ENCODE measurements at places on chromosomes 11 and 22.

DNA sequence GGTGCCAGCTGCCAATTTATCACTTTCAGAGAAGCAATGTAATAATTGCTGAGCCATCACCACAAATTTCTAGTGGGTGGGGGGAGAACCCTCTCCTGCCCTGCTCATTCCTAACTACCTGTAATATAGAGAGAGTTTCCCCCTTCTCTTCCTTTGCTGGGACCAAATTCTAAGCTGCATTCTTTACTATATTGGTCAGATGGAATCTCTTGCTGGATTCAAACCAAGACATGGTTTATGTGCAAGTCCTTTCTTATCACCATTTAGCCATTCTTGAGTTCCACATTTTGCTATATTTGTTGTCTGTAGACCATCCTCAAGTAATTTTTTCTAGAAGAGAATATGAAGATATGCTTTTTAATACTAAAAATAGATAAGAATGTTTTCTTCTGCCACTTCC lies 452.1 kb downstream of the MN1 start:
- no peak for DNase-seq
- no peaks in the 10 kb centered on the region for H3K27me3 ChIP-seq
- H3K27ac ChIP-seq: no peak overlapping the region
- H3K4me3 ChIP-seq: no peak overlapping the region
- H3K36me3 ChIP-seq: no peaks in the 10 kb centered on the region

- no peak overlapping the region for H3K4me3 ChIP-seq
- H3K4me1 ChIP-seq: no peaks in the 10 kb centered on the region
- H3K27ac ChIP-seq: no peak overlapping the region
- H3K36me3 ChIP-seq: no peaks in the 10 kb centered on the region
- no peak for DNase-seq
- H3K27me3 ChIP-seq: no peaks in the 10 kb centered on the region
Observed at GRCh38 chr11:1233351-1234053, 10.6 kb downstream of the MUC5B start.

- H3K36me3 ChIP-seq: no peaks in the 10 kb centered on the region
- no peak for DNase-seq
- peaks cover 26% of the 10 kb centered on the region for H3K4me1 ChIP-seq
- no peaks in the 10 kb centered on the region for H3K27me3 ChIP-seq
- no peak overlapping the region for H3K4me3 ChIP-seq
Observed at GRCh38 chr11:35114906-35115687, 23.9 kb upstream of the CD44 start.

DNA sequence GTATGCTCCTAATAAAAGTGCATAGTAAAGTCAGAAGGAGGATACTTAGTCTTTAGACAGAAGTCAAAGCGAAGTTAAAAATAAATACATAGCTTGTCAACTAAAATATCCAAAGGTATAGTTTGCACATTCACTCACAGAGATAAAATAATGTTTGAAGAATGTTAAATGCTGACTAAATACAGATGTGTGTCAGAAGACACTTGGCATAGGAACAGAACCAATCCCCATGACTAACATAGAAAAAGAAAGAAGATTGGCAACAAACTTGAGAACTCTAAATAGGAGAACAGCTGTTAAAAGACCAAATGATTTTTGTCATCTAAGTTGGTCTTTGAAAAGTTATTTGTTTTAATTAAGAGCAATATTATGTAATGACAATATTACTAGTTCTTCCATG lies 1172.1 kb upstream of the RAG2 start:
- DNase-seq: no peak
- no peak overlapping the region for H3K4me3 ChIP-seq
- no peaks in the 10 kb centered on the region for H3K27me3 ChIP-seq
- no peak overlapping the region for H3K27ac ChIP-seq
- no peaks in the 10 kb centered on the region for H3K36me3 ChIP-seq
- no peaks in the 10 kb centered on the region for H3K4me1 ChIP-seq
